Parietal lobe (tissue), 2 donors: ENCODE measurements at places on chromosomes 16 and 17. TPM values are rescaled to one million over a fixed set of nuclear protein-coding genes. Genes with fewer than 3 reads are reported as not detected.

TOM1L2 gene
- 49.1 TPM for total RNA-seq

LRRC37A gene
- total RNA-seq, result 9.7 TPM

PKMYT1 gene
- 5.9 TPM for total RNA-seq

SKAP1 gene
- 0.31 TPM for total RNA-seq

TLE7 gene
- not detected for total RNA-seq

PDF gene
- 16.9 TPM for total RNA-seq

TBC1D3C gene
- total RNA-seq, result 1.9 TPM

ZFPM1 gene
- total RNA-seq, result 2.2 TPM

KRT40 gene
- total RNA-seq, result not detected

FBXW10B gene
- 3.1 TPM for total RNA-seq
